ENCODE measurements at places on chromosomes 16 and 17. TPM values are rescaled to one million over a fixed set of nuclear protein-coding genes. Genes with fewer than 3 reads are reported as not detected.

OR4D1 gene
- polyA plus RNA-seq = 0.10 TPM

HOXB8 gene
- 44.8 TPM for polyA plus RNA-seq

LGALS9C gene
- not detected for polyA plus RNA-seq

FTSJ3 gene
- 68.1 TPM for polyA plus RNA-seq

SLFN14 gene
- polyA plus RNA-seq = 0.08 TPM

SEPTIN12 gene
- polyA plus RNA-seq = 0.57 TPM

TEX19 gene
- not detected for polyA plus RNA-seq

GLOD4 gene
- 127 TPM for polyA plus RNA-seq

PDILT gene
- 0.33 TPM for polyA plus RNA-seq

SLC5A11 gene
- polyA plus RNA-seq = 5.6 TPM

GFAP gene
- 0.58 TPM for polyA plus RNA-seq

SAP30BP gene
- 102 TPM for polyA plus RNA-seq

SLC5A10 gene
- 0.58 TPM for polyA plus RNA-seq

MYH13 gene
- polyA plus RNA-seq = 0.17 TPM

Measured in left kidney (tissue), 8 donors.